Stimulated activated CD8-positive, alpha-beta memory T cell treated with anti-CD3 and anti-CD28 coated beads, Interleukin-12 subunit alpha, Interleukin-12 subunit beta, amount 100 ng/mL, for 1 hour (primary cell): ENCODE measurements at places on chromosomes 5 and 9.

DNA sequence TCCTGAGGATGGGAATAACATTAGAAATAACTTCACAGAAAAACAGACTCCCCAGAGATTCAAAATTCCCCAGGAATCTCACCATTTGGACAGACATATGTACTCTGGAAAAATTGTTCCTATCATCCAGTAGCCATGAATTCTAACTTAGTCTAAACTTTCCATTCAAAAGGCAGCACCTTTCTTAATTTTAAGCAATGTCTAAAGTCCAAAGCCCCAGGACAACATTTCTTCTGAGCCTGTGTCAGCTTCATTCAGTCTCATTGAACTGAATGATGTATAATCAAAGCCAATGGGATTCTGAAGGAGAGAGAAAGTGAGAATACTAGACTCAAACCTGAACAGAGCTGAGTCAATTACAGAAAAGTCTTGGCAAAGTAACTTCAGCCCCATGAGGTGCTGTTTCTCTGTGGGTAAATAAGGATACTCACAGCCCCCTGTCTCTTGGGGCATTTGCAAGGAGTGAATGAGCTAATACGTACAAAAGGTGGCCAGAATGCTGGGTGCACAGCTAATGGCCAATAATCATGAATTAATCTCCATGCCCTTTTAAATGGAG, 140.6 kb downstream of the SEMA5A start:
- DNase-seq: no peak

DNA sequence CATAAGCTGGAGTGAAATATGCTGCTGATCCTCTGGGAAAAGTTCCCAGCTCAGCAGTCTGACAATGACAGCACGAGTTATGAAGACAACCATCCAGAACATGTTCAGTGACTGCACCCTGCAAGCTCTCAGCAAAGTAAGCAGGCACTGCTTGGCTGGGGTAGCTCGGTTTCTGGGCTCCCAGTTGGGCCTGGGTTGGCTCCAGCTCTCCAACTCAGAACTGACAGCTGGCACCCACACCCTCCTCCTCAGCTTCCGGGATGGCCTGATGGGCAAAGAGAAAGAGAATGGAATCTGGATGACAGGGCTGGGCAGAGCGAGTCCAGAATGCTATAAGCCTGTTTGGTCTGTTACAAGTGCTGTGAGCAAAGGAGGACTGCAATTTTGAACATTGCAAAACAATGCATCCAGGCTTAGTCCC, 185.0 kb downstream of the CSNK1G3 start:
- DNase-seq: no peak

DNA sequence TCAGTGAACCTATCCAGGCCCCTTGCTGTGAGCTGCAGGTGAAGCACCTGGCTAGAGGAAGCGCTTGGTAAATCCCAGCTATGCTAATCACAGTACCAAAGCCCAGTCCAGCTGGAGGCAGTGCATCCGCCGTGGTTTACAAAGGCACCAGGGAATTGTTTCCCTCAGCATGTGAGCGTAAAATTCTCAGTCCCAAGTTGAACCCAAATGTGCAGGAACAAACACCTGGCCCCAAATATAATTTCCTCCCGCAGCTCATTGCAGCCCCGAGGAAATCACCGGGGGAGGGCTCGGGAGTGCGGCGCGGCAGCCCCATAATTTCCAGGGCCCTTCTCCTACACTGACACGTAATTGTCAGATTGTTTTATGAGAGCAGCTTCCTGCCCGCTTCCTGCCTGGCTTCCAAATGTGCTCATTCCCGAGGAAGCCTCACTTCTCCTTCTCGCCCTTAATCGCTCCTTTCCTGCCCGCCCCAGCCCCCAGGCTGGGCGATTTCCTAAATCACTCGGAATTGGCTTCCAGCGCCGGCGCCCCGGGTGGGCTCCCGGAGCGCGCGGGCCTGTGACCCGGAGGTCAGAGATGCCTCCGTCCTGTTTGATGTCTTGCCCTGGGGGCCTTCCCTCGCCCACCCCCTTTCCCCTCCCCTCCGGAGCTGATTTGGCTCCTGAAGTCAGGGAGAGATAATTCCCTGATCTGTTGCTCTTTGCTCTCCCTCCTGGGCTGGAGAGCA, 134.4 kb downstream of the FGF1 start:
- DNase-seq: no peak

- no peak for DNase-seq
These were observed 3.0 kb upstream of the COL5A1 start for GRCh38 chr9:134638502-134639090.

- DNase-seq: no peak
These were observed 14.7 kb downstream of the TRMO start for GRCh38 chr9:97907632-97908031.

DNA sequence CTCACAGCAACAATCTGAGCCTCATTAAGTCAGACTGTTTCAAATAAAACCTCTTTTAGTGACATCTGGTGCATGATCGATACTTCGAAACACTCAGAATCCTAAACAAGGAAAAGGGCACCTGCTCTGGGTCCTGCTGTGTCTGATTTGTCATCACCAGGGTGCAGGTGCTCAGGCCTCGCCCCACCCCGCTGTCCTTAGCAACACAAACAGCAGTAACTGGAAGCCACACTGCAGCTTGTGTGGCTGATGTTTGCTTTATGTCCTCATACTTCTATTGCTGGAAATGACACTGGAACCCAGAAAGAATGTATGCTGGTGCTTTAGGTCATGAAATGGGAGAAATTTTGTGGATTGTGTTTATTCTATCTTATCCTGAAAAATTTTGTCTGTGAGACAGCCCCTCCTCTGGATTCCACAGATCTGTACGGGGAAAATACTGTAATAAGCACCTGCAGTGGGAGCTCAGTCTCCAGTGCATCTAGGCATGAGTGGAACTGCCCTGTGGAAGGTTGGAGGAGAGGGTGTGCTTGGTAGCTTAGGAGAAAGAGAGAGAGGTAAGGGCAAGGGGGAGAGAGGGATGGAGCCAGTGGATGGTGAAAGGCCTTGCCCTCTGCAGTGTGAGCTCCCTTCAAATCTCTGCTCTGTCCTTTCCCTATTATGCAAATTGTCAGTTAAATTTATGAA, 284.2 kb downstream of the SMARCA2 start:
- DNase-seq: no peak

DNA sequence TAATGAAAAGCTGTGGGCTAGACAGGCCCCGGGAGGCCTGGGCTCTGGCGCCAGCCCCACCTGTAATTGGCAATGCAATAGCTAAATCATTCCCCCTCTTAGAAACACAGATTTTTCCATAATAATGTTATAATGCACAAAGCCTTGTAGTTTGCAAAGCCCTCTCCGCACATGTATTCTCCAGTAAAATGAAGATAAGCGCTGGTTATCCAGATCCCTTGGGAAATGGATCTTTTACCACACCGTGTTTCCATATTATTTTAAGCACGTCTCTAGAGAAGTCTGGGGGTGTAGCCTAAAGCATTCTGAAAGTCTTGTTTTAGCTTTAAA, 1.1 kb upstream of the APBA1 start:
- DNase-seq: no peak

- no peak for DNase-seq
These were observed 317.1 kb downstream of the KCTD16 start for GRCh38 chr5:144487761-144488160.

- no peak for DNase-seq
These were observed 559 bp downstream of the SPAG8 start for GRCh38 chr9:35811381-35812024.

DNA sequence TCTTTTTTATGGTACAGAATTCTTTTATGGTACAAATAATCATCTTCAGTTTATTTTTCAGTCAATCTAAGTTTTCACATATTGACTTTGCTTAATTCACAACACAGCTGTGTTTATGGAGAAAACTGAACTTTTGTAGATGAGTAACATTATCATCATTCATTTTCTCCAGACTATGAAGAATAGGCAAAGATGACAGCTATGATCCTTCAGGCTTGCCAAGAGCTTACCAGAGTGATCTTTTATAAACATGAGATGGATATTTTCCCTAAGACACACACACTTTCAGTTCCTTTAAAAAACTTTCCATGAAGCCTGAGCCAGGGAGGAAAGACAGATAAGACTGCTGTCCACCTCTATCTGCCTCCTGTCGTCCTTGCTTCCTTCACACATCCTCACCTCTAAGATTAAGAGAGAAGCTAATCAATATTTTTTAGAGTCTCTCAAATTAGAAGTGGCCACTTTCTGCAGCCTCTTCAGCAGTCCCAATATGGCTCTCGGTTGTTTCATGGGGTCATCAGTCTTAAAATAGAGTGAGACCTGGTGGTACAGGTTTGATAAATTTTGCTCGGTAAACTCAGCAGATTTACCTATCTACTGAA, 108.1 kb upstream of the SLC27A6 start:
- DNase-seq: no peak

DNA sequence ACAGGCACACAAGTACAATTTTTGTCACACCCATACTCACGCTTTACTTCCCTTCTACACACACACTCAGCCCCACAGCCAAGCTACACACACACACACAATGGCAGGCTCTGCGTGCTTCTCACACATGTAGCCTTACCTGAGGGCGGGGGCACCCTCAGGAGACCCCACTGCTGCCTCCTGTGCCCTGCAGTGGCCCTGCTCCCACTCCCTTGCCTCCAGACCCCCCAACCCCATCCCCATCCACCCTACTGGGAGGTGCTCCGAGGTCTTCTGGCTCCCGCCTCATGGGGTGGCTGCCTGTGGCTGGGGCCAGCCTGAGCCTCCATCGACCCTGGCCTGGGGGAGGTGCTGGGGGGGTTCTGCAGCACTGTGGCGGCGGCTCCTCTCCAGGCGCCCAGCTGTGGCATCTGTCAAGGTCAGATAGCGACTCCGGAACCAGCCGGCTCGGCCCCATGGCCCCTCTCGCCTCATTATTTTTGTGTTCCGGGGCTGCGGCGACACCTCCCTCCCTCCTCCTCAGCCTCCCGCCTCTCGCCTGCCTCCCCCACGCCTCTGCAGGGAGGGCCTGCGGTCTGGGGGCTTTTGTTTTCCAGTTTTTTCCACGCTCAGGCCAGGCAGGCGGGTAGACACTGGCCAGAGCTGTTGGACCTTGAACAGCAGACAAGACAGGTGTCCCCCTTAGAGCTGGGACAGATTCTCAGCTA, 21.7 kb downstream of the CXXC5 start:
- no peak for DNase-seq

DNA sequence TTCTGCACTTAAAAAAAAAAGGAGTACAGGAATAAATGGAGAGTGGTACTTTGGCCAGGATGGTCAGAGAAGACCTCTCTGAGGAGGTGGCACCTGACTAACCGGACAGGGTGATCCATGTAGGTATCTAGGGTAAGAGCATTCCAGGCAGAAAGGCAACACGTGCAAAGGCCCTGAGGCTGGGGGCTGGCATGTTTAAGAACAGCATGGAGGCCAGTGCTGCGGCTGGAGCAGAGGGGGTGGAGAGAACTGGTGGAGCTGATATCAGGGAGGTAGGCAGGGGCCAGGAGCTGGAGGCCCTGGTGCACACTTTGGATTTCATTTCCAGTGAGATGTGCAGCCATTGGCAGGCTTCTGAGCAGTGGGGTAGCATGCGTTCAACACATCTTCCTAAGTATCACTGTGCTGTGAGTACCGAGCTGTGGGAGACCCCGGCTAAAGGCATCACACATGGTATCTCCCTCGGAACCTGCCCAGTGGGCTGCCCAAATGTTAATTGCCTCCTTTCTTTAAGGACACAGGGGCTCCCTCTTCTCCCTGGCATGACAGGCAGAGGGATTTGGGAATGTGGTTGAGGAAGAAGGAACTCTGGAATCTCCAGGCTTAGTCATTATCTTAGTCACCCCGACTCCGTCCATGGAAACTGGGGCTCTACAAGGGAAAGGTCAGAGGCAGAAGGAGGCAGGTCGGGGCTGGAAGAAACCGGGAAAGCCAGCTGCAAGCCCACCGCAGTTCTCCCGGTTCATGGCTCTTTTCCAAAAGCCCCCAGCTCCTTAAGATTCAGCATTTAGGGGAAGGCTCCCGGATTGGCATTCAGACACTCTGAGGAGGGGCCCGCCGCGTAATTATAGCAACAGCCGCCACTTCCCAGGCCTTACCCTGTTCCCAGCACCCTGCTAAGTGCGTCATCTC, 18.6 kb downstream of the SLC6A7 start:
- DNase-seq: no peak

DNA sequence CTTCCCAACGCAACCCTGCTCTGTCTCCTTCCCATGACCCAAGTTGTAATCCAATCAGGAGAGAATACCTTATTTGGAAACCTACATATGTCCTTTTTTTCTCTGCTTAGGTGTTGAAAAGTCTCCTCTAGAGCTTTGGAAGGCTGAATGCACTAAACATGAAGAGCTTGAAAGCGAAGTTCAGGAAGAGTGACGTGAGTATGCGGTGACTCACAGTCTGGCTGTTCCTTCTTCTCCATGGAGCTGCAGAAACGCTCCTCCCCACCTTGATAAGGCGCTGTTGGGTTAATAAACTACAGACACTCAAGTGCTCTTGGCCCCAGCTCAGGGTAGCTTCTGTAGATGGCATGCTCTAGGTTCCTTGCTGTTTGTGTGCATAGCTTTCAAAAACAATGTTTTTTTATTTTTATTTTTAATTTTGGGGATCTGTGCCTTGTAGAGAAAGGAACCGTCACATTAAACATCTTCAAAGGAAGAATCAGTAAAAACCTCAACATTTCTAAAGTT, 30.7 kb downstream of the RAI14 start:
- no peak for DNase-seq

- no peak for DNase-seq
These were observed 249.4 kb downstream of the ACTL7B start for GRCh38 chr9:108606401-108606800.

DNA sequence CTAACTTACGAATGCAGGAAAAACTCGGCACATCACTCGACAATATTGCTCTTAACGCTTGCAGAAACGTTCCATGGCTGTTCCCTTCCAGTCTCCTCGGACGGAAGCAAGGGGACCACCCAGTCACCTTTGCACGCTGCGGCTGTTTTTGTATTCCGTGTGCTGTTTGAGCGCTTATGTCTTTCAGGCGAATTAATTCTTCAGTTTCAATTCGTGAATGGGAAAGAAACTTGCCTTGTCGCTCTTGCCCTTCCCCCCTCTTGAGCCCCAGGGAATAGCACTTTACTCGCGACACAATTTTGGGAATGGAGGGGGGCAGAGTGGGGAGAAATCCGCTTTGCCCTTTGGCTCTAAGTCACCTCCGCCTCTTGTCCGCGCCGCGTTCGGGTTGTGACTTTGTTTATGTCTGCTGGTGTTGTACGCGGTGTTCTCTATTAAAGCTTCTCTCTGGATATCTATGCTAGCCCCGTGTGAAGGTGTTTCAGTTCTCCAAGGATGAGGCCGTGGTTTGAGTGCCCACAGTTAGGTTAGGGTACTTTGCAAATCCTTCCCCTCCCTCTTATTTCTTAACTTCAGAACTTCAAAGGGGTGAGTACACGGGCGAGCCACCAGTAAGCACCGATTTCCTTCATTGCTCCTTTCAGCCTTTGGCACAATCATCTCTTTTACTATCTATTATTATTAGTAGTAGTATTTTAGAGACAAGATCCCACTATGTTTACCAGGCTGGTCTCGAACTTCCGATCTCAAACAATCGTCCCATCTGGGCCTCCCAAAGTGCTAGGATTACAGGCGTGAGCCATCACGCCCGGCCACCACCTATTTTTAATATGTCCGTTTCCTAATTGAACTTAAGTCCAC, 2.7 kb downstream of the FOXB2 start:
- DNase-seq: no peak

GRCh38 chr5:56375011-56375410, 141.9 kb upstream of the ANKRD55 start:
- no peak for DNase-seq
